ENCODE measurements at places on chromosomes 4 and X.

GRCh38 chrX:130263016-130263415 lies 5.7 kb downstream of the ZNF280C start:
- no peak for DNase-seq

DNA sequence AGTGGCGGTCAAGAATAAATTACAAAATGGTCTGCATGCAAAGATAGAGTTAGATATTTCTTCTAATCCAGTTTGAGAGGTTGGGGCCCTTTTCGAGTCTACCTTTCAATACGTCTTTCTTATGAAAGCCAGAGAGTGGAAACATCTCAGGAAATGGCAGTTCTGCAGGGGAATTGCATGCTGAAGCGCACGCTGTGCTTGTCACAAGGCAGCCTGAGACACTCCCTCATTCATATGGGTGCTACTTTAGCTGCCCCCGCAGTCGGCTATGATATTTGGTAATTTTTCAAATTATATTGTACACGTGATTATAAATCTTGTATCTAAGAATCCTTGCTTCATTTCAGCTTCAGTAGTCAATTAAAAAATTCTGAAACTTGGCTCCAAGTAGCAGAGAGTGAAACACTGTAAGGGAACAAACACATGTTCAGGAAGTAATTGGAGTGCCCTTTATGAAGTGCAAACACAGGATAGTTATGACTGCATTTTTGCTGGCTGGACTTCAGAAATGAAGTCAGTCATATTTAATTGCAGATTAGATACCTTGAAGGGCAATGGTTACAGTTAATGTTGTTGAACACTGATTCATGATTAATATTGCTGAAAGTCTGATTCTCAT lies 145.5 kb upstream of the NAP1L5 start:
- no peak for DNase-seq

DNA sequence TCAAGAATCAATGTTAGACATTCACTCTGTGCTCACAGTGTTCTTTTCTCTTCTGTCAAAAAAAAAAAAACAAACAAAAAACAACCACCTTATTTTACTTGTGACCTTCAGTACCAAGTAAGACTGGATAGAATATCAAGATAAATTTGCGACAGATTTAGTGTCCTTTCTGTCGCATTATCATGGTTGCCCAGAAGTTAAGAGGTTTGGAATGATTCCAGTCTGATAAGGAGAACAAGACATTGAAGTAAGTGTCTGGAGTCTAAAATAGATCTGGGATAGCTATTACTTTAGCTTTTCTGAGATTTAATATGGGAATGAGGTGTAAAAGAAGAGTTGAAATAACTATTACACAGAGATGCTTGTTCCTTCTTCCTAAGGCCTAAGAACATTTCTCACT lies 31.7 kb downstream of the SNCA start:
- no peak for DNase-seq

DNA sequence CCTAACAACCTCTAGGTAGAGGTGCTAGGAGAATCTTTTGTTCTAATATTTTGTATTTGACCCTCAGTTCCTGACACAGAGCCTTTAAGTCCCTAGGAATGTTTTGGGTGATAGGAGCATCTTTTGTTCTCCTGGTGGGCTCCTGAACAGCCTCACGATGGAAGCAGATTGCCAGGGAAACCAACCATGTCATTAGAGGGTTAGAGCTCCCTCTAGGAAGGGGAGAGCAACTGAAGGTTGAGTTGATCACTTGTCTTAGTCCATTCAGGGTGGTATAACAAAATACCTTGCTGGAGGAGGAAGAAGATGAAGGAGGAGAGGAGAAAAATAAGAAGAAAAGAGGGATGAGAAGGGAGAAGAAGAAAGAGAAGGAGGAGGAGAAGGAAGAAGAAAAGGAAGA lies 9.2 kb downstream of the VCX start:
- no peak for DNase-seq

GRCh38 chr4:134499074-134499473 lies 297.5 kb upstream of the PABPC4L start:
- peak; percentile 2 for DNase-seq

GRCh38 chr4:152586668-152587067 lies 50.8 kb upstream of the FBXW7 start:
- DNase-seq, result no peak

- DNase-seq, result no peak
Measured at GRCh38 chrX:71212536-71212935, 10.5 kb upstream of the GJB1 start.

- DNase-seq, result peak; percentile 79
Measured at GRCh38 chr4:67545199-67546003, at the start of gene CENPC. Gene CENPC (minus strand): TSS chr4:67545503. CDS start chr4:67545355, 148 bp downstream.

DNA sequence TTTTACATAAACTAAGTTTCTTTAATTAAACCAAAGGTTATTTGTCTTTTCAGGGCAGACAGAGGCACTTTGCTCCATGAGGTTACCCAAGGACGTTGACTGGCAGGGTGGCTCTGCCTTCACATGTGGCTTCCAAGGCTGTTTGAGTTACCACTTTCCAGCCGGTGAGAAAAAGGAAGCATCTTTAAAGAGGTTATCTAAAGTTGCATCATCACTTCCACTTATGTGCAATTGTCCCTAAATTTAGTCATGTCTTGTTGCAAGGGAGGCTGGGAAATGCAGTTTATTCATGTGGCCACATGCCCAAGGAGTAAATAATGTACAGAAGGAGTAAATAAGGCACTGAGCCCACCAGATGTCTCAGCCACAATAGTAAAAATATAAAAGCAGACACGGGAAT lies 29.0 kb upstream of the RAP1GDS1 start:
- DNase-seq, result no peak

- no peak for DNase-seq
Measured at GRCh38 chr4:175451238-175451965, 360.7 kb downstream of the GPM6A start.

DNA sequence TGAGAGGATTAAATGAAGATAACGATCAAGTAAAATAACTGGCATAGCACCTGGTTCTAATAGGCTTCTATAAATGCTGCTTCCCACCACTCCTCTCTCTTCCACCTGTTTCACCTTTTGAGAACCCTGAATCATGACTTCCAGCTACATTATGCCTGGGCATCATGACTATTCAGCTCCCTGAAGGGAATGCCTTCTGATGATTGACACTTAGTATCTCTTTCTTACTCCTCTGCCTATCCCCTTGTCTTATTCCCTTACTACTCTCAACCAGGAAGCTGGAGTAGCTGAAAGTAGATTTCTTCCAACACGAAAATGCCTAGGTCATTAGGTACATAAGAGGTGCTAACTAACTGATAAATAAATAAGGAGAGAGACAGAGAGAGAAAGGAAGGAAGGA lies 24.7 kb upstream of the CXCL8 start:
- DNase-seq, result no peak

DNA sequence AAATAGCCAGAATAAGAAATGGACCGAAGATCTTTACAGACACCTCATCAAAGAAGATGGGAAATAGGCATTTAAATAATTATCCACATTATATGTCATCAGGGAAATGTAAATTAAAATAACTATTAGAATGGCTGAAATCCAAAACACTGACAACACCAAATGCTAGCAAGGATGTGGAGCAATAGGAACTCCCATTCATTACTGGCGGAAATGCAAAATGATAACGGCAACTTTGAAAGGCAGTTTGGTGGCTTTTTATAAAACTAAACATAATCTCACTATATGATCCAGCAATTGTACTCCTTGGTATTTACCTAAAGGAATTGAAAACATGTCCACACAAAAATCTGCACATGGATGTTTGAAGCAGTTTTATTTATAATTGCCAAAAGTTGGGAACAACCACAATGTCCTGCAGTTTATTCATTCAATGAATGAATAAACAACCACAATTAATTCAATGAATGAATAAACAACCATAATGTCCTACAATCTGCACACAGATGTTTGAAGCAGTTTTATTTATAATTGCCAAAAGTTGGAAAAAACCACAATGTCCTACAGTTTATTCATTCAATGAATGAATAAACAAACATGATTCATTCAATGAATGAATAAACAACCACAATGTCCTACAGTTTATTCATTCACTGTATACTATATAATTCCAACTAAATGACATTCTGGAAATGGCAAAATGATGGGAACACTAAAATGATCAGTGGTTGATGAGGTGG lies 117.6 kb upstream of the PCDH18 start:
- no peak for DNase-seq

GRCh38 chr4:5224340-5224739 lies 173.1 kb downstream of the STK32B start:
- no peak for DNase-seq

GRCh38 chr4:26992657-26993361 lies 132.2 kb downstream of the STIM2 start:
- DNase-seq, result no peak

GRCh38 chr4:145936997-145937901 lies 1.4 kb downstream of the ZNF827 start:
- peak; percentile 33 for DNase-seq

DNA sequence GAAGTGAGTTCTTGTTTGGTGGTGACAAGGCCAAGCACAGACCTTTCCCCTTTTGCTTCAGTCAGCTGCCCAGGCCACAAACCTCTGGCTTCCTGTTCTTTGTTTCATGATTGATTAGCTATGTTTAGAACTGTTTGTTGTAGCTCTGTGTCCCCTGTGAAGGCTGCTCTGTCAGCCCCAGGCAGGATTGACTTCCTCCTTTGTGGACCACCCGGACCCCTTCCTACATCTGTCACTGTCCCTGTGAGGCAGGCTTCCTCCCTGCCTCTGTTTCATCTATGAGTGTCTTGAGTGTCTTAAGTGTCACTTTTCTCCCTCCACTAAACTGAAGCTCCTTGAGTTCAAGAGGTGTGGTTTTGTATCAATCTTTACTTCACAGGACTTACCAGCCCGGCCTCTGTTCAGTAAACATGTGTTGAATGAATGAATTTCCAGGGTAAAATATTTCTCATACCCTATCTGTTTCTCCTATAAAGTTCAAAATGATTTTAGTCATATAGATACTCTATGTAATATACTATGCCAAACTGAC lies 83.5 kb downstream of the ZNF674 start:
- DNase-seq, result no peak

DNA sequence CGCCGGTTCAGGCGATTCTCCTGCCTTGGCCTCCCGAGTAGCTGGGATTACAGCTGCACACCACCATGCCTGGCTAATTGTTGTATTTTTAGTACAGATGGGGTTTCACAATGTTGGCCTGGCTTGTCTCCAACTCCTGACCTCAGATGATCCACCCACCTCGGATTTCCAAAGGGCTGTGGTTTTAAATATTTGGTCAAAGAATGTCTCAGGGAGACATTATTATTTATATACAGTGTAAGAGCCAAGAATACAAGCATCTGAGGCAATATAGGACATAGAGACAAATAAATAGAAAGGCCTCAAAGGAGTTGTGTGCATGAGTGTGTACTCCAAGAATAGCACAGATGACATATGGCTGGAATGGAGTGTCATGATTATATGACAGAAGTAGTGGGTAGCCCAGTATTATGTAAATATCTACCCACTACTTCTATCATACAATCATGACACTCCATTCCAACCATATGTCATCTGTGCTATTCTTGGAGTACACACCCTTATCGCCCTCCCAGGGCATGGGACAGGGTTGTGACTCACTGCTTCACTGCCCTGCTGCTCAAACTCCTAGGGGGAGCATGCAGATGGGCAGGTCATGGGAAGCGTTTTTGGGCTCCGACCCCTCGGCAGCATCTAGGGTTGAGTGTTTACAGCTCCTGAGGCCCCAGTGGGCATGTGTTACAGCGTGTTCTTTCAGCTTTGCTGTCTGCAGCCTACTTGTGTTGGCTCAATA lies 1649.8 kb upstream of the PCDH10 start:
- DNase-seq, result peak; percentile 37

- no peak for DNase-seq
Measured at GRCh38 chrX:104428231-104428630, 137.8 kb upstream of the IL1RAPL2 start.

DNA sequence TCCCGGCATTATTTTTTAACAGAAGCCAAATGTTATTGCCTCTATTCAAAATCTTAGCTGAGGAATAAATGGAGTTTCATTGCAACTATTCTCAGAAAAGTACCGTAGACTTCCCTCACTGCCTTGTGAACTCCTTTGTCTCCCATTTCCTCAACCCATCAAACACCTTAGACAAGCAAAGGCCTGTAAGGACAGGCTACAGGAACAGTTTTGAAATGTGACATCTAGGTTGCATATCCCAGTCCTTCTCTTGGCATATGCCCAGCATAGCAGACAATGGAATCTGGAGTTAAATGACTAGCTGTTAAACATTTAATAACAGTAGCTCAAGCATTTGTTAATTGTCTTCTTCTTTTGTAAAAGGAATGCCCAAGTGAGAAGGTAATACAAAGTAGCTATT lies 1371.7 kb downstream of the STIM2 start:
- DNase-seq, result no peak

- no peak for DNase-seq
Measured at GRCh38 chr4:113733685-113734084, 27.9 kb downstream of the CAMK2D start.

- DNase-seq, result no peak
Measured at GRCh38 chr4:108611365-108611764, 9.0 kb upstream of the RPL34 start.

- peak; percentile 12 for DNase-seq
Measured at GRCh38 chr4:112951362-112952312, 97.8 kb upstream of the ANK2 start.

DNA sequence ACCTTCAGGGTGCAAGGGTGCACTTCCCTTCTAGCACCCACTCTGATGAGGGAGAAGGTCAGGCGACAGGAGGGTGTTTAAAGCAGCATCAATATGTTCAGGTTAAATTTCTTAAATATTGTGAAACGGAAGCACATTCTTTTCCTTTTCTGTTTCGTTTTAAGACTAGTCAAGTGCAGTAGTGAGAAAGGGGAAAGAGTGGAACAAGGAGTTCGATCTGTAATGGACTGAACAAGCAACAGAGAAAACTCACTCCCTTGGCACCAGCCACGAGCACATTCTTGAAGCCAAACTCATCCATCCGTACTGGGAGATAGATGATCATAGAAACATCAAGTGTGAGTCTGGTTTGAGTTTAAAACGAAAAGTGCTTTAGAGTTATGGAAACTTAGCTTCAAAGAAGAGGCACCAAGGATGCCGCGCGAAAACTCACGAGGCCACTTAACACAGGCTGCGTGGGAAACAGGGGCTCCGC lies 815 bp downstream of the FAM53A start:
- DNase-seq, result peak; percentile 54

GRCh38 chrX:50920132-50920531 lies 9.6 kb downstream of the BMP15 start:
- DNase-seq, result no peak

DNA sequence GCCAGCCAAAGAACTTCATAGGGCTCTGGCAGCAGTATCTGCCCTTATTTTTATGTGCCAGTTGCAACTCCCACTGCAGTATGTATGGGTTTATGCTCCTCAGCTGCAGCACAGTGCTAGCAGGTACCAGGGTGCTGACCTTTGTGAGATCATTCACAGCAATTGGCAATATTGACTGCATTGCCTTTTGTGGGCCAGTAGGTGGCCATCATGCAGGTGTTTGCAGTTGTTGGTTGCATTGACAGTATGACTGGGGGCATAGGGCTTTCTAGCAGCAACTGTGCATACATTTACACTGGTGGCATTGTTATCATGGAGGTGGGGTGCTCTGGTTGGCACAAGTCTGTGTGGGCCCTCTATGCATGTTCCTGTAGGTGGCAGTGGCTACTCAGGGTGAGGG lies 42.5 kb downstream of the FAAH2 start:
- DNase-seq, result no peak

Data from HTR-8/SVneo (cell line).